ENCODE measurements at places on chromosomes 11 and 22.
A peak's percentile ranks its signal among the peaks of the same experiment; 100 is the strongest.

GRCh38 chr11:5420993-5421392 is 918 bp upstream of the OR51Q1 start:
- no peak for DNase-seq

DNA sequence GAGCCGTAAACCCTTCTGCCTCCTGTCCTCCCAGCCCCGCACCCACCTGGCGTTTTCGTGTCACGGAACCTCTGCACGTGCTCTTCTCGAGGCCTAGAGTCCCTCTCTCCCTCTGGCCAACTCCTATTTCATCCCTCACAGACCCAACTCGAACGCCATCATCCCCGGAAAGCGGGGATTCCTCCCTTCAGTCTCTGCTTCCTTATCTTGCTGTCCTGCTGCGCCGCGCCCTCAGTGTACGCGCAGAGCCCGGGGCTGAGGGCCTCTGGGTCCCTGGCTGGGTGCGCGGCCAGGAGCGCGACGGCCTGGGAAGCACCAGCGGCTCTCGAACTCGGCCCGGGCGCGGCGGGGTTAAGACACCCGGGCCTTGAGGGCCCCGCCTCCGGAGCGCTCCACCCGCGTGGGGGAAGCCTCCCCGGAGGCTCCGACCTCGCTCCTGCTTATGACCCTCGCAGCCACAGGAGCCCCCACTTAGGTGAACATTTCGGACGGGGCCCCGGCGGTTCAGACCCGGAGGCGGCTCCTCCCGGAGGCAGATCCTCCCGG is 398 bp upstream of the ATG16L2 start:
- peak; percentile 62 for DNase-seq

DNA sequence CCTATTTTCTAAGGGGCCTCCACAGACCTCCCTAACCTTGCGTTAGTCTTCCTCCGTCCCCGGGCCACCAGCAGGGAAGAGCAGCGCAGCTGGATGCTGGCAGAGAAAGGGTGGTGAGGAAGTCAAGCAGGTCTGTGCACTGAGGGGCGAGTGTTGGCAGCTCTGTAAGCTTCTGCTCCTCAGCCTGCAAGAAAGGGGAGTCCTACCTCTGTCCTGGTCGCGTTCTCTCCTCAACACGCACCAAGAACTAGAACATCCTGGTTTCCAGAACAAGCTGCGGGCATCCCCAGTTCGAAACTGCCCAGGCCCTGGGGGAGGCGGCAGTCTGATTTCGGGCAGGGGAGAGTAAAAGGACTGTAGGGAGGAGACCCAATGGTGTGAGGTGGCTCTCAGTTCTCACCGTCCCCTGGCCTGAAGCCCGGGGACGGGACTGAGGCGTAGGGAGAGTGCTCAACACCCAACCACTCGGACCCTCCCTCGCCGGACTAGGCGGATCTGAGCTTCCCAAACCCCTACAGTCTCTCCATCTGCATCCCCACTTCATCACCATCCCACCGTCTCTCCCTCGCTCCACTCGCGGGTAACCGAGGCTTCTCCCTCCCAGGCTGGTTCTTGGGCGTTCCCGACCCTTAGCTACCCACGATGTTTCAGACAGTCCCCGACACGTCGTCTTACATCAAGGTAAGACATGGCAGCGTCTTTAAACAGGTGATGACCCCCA is 7.7 kb upstream of the FLI1 start:
- DNase-seq, result no peak

- no peak for DNase-seq
Measured at GRCh38 chr11:120739780-120740179, 228.2 kb downstream of the GRIK4 start.

DNA sequence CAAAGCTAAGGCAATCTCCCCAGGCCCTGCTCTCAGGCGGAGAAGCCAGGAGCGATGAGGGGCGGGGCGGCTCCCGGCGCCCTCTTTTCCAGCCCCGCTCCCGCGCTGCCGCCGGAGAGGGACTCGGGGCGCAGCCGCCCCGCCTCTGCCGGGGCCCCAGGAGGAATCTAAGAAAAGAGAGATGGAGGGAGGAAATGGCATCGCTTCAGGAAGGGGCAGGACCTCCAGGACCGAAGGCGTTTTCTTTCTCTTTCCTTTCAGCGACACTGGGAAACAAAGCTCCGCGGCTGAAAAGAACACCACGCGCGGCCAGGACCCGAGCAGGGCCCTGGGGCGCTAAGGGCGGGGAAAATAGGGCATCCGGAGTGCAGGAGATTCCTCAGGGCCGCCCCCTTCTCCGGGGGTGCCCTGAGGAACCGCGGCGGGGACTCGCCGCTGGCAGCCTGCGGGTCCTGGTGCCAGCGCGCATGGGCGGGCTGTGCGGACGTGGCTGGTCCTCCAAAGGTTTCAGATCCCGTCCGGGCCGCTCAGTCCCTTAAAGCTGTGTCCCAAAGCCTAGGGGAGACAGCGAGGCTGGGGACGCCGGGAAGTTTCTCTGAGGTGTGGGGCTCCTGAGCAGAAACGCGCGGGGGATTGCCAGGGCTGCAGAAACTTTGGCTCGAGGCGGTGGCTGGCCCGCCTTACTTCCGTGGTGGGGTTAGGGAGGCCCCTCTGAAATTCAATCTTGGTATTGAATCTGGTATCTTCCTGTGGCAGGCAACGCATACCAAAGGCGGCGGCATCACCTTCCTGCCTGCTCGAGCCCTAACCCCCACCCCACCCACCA is 2.8 kb upstream of the BSX start:
- no peak for DNase-seq

Data from fibroblast of upper back skin (primary cell).